ENCODE measurements at places on chromosomes 16 and 17.

GRCh38 chr16:73434621-73435020 is 386.7 kb upstream of the ZFHX3 start:
- DNase-seq = no peak

DNA sequence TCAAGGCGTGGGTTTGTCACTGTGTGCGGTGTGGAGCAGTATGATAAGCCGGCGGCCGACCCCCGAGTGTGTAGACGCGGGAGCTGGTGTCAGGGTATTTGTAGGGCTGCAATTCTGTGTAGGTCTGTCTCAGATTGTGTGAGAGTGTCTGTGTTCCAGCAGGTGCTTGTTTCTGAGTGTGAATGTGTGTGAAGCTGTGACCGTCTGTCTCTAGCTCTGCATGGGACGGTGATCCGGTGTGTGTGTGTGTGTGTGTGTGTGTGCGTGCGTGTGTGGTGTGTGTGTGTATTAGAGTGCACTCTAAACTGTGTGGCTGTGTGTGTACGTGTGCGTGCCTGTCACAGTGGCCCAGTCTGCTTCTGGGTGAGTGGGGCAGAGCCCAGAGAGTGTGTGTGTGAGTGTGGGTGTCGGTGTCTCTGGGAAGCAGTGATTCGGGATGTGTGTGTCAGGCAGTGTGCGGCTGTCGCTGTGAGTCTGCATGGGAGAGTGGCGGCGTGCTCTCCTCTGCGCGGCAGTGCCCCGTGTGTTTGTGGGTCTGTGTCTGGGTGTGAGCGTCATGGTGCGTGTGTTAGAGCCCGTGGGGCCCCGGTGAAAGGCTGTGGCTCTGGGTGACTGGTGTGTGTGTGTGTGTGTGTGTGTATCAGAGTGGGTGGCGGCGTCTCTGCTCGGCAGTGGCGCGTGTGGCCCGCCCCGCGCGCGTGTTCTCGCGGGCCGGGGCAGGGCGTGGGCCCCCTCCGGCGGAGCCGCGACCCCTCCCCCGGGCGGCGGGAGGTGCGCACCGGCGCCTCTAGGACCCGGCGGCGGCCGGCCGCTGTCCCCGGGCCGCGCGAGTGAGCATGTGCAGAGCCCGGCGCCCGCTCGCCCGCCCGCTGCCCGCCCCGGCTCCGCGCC is at the start of gene WSCD1:
WSCD1 (plus strand) TSS at position 841 of the 891 bp plus-strand sequence. CDS start 10,280 bp downstream, outside the sequence.
- no peak for DNase-seq

DNA sequence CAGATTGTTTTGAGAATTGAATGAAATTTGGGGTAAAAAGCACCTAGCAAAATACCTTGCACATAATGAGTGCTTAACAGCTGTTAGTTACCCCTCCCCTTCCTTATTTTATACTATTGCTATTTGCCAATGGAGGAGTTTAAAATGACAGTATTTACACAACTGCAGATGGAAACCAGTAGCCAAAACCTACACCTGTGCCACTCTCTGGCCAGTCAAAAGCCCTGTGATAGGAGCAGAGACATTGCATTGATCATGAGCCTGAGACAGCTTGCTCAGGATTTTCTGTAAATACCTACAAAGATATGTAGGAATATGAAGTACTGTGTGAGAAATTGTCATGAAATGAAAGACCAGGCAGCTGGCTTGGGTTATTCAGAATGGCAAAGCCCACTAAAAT is 115.3 kb upstream of the HLF start:
- no peak for DNase-seq

- DNase-seq = no peak
Measured at GRCh38 chr17:60164697-60165096, 14.9 kb downstream of the CA4 start.

- no peak for DNase-seq
Measured at GRCh38 chr16:56965149-56966092, 3.7 kb downstream of the CETP start.

- DNase-seq = no peak
Measured at GRCh38 chr17:80395402-80396151, 19.4 kb upstream of the ENDOV start.

DNA sequence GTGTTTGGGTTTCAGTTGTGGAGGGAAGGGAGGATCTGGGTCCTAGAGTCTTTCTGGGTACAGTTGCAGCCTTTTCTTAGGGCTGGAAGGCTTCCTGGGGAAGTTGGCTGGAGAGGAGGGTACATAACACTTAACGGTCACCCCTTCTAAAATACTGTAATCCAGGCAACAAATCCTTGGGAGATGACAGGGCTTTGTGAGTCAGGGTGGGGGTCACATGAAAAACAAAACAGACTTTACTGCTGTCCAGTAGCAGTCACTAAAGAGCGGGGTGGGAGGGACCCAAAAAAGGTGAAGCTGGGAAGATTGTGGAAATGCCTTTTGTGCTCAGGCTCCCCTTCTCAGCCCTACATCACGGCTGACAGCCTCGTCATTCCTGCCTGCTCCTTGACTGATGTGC is 6.3 kb downstream of the SAP30BP start:
- no peak for DNase-seq
